Heart right ventricle (tissue), 16 donors: ENCODE measurements at places on chromosomes 1 and 21. TPM values are rescaled to one million over a fixed set of nuclear protein-coding genes. Genes with fewer than 3 reads are reported as not detected.

DNA sequence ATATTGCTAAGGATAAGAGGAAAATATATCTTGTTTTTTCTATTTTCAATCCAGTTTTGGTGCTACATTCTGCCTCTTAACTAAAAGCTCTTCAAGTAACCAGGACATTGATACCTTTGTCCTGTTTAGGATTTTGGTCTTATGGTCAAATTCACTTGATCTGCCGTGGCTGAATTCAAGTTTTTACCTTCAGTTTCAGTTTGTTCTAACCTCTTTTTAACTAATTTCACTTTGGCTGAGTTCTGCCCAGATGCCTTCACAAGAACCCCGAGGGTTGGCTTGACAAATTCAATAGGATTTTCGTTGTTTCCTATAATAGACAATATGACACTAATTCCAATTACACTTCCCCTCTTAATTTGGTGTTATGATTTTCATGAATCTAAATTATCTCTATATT is 84.5 kb upstream of the C1orf21 start:
- no peak for DNase-seq

DNA sequence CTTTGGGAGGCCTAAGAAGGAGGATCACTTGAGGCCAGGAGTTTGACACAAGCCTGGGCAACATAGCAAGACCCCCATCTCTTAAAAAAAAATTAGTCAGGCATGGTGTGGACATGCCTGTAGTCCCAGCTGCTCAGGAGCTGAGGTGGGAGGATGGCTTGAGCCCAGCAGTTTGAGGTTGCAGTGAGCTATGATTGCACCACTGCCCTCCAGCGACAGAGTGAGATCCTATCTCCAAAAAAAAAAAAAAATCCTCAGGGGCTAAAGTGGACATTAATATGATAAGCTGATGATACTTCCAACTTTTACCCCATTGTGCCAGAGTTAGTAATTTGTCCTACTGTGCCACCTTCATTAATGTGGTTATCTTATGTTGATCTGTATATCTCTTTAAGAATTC is 327.8 kb upstream of the FMN2 start:
- DNase-seq, result no peak

DNA sequence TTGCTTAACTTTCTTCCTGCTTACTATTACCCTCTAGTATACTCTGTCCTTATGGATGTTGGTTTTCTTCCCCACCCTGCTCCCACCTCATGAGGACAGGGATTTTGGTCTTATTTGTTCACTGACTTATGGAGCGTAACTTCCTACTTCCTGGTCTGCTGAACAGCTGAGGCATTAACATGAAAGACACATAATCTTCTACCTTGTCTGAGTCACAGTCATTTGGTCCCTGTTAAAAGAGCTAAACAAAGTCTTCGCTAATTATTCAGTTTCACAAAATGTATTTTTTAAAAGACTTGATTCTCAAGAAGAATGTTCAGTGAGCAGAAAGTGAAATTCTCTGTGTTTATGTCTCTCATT is 18.5 kb downstream of the RNASEL start:
- no peak for DNase-seq

DNA sequence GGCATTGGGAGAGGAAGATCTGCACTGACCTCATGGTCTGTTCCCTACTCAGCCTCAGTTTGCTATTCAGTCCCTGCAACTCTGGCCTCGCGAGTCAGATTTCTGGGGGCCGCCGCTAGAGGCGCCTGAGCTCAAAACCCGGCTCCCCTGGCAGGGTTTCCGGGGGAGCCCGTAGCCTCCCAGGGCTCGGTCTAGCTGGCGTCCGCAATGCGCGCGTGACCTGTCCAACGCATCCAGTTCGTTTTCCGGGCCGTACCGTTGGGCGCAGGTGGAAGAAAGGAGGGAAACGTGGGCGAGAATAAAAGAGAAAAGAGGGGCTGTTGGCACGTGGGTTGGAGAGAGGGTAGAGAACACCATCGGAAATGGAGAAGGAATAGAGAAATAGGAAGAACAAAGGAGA is at the start of gene ADAM30:
Gene ADAM30, minus strand, starts transcription at position 213 of the 400 bp plus-strand sequence. Its CDS starts 179 bp downstream, at position 34.
- no peak for DNase-seq

- no peak for DNase-seq
Observed at GRCh38 chr1:185139246-185139645, 17.5 kb downstream of the TRMT1L start.

The OLIG2 gene
- not detected for total RNA-seq

GRCh38 chr1:103180660-103181059 is 72.3 kb upstream of the COL11A1 start:
- no peak for DNase-seq
